Stimulated activated CD8-positive, alpha-beta memory T cell treated with anti-CD3 and anti-CD28 coated beads, Interleukin-7, amount 100 ng/mL, for 1 hour (primary cell): ENCODE measurements at places on chromosomes 5 and 9.

GRCh38 chr5:142806841-142807267, 36.7 kb downstream of the ARHGAP26 start:
- no peak for DNase-seq

DNA sequence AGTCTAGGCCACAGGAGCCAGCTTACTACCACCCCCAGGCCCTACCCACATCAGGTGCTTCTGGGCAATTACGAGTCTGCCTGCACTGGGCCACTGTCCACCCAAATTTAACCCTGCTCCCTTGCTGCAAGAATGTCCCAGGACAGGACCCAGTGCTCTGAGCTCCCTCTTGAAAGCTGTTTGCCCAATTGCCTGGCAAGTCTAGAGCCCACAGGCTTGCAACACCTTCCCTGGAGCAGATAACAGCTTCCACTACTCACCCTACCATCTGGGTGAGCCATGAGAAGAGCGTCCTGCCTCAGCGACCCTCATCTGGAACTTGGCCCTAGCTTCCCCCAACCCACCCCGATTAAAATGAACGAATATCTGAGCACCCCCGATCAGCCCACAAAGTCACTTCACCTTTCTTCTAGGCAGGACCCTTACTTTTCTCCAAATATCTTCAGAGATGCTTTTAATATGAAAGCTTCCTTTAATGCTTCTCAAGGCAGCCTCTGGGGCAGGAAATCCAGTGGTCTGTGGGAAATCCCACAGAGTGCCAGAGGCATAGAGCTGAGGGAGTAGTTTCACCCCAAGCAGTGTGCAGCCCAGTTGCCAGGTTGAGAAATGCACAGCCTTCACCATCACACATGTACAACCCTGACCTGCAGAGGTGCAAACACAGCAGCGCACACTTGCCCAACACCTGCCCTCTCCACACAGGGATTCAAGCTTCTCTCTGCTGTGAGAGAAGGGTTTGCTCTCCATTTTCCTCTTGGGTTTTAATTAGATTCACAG, 10.6 kb downstream of the ACSL6 start:
- DNase-seq: no peak

DNA sequence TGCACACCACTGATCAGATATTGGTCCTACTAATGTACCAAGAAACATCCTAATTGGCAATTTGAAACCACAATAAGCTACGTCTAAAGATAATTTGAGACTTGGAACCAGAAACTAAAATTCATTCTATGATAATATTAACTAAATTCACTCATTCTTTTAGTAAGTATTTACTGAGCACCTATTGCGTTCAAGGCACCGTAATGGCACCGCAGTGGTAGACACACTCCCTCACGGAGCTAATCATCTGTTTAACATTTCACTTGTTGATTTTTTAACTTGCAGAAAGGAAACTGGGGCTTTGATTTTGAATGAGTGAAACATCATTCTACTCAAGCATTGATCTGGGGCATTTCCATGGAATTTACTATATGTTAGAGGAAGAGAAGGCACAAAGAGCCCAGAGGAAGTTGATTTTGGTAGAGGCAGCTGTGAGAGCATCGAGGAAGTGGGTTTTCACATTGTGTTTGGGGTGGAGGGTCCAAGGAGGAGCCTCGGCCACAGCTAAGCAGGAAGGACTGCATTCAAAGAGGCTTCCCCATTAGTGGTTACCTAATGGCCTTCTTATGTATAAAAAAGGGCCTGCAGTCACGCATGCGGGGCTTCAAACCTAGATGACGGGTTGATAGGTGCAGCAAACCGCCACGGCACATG, 7.1 kb downstream of the RAPGEF1 start:
- DNase-seq: no peak

GRCh38 chr9:121895358-121895757, 197.8 kb downstream of the TTLL11 start:
- no peak for DNase-seq

- DNase-seq: no peak
These were observed 4.8 kb downstream of the ECSCR start for GRCh38 chr5:139457653-139458306.

- no peak for DNase-seq
These were observed 50.0 kb upstream of the RFX3 start for GRCh38 chr9:3575821-3576220.

- peak; percentile 46 for DNase-seq
These were observed 78.9 kb upstream of the RPS23 start for GRCh38 chr5:82356808-82357671.

- no peak for DNase-seq
These were observed 63.1 kb downstream of the UGCG start for GRCh38 chr9:111959468-111960359.
